ENCODE measurements at places on chromosomes 7 and 10.

DNA sequence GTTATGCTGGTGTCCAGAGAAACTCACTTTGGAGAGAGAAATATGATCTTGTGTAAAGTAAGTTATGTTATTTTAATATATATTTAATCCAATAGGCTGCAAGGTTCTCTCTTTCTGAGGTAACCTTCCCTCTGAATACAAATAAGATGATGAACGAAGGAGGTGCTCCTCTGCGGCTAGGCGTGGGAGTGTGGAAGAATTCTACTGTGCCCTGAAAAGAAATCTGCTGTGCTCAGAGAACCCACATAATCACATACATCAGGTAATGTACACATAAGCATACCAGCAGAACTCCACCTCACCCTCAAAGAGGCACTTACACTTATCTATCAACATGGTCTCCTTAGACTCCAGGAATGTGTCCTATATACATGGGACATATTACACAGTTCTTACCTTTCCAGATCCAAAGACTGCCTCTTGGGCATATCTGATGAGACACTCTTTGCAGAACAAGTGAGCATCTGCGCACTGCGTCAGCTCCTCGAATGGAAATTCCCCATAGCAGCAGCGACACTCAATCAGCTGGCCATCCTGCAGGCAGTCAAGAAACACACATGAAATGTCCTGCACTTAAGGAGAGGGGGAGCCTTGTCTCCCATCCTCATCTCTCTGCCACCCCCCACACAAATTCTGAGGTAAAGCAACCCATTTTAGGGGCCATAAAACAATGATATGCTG, 66.7 kb downstream of the RNF216 start:
- no peak for DNase-seq

GRCh38 chr10:2933519-2933918, 133.8 kb upstream of the PFKP start:
- DNase-seq: no peak

- no peak for DNase-seq
Observed at GRCh38 chr7:41052201-41052600, 650.7 kb downstream of the INHBA start.

DNA sequence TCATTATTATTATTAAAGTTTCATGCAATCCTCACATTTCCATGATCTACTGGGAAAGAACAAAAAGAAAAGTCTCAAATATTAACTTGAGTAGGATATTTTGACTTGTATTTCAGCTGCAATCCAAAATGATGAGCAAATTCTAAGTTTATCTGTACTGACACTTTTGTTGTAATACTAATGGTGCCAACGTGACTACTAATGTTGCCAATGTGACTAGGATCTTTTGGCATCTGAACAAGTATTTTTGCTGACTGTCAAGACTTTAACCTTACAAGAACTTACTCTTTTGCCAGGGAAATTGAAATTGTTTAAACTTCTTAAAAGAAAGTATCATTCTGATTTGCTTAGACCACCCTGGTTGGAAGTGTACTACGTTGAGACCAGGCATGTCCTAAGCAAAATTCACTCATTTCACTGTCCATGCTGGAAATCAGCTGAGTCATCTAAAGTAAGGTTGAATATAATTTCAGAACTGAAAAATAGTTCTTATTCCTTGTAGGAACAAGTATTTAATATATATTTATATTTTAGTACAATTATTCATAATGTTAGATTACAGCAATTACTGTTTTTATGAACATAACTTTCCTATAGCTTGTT, 78.5 kb upstream of the LYZL1 start:
- DNase-seq: no peak

GRCh38 chr10:43396928-43397624, 11.9 kb downstream of the HNRNPF start:
- DNase-seq: peak; percentile 62

Measured in activated CD4-positive, alpha-beta T cell treated with anti-CD3 and anti-CD28 coated beads for 24 hours (primary cell).